ENCODE measurements at places on chromosomes 1 and 21.

DNA sequence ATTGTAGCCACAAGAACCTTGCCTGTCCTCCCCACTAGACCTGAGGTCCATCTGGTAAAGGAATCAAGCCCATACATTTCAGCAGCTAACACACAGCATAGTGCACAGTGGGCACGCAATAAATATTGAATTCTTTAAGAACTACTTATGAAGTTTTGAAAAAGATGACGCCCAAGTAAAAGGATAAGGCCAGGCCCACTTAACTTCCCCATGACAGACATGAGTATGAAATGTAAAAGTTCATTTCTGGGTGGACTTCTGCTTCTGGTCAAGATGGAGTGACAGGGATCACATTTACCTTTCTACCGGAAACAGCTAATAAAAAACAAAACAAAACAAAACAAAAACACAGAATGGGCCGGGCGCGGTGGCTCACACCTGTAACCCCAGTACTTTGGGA lies 25.4 kb downstream of the SORT1 start:
- no peak for DNase-seq

DNA sequence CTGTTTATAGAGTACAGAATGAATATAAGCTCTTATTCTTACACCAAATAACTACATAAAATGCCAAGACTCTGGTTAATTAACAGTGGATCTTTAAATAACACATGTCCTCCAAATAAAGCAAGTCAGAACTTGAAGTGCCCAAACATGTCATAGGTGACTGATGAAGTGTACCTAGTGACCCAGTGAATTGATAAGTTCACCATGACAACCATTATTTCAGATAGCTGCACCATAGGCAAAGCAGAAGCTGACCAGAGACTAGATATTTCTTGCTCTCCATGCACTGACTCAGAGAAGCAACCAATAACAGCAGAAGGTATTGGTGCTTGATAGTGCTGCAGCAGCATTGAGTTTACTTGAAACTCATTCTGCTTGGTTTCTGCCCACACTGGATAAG lies 192.1 kb downstream of the DUSP10 start:
- no peak for DNase-seq

DNA sequence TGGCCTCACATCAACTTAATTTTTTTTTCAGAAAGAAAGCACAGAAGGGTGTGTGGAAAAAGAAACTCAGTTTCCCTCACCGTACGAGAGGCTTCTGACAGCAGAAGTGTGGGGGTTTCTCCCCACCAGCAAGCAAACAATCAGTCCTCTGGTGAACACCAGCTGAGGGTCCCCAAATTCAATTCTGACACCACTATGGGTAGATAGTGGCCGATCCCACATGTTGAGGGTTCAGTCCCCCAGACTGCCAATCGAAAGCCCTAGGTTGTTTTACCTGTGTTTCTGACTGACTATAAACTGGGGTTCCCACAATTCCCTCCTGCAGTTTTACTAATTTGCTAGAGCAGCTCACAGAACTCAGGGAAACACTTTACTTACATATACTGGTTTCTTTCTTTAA lies 2.1 kb downstream of the IFI6 start:
- DNase-seq, result no peak

DNA sequence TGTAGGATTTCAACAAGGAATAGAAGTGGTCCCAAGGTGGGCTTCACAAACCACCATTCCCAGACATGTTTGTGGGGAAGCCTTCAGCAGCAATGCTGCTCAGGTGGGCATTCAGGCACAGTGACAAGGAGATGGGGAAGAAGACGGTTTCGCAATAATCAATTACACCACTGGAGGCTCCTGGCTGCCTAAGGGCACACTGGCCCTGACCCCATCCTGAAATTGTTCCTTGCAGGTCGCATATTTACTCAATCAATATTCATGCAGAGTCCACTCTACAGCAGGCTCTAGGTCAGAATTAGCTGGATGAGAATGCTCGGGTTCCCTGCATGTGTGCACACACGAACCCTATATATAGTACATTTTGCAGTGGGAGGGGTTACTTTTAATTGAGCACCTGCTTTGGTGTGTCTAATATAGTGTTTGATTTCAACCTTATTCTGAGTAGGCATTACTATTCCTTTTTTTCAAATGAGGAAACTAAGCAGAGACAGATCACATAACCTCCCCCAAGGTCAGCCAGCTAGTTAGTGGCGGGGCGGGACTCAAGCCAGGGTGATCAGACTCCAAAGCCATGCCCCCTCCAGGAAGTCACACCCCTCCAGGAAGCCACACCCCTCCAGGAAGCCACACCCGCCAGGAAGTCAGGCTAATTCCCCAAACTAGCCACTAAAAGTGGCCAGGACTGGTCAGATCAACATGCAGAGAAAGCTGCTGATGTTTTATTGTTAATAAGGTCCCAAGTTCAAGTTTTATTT lies 106.5 kb downstream of the HLCS start:
- DNase-seq, result peak; percentile 57

DNA sequence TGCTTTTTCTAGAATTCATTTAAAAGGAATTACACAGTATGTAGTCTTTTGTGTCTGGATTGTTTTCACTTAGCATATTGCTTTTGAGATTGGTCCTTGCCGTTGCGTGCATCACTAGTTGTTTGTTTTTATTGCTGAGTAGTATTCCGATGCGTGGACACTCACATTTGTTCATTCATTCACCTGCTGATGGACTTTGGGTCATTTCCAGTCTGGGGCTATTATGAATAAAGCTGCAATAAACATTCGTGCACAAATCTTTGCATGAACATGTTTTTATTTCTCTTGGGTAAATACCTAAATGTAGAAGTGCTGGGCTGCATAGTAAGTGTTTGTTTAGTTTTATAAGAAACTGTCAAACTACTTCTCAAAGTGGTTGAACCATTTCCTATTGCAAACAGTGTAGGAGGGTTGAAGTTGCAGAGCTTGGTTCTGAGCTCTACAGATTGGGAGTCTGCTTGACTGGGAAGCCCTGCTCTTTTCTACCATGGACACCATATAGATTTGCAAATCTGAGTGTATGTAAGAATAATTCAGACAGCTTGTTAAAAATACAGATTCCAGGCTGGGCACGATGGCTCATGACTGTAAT lies 404.7 kb upstream of the PROX1 start:
- no peak for DNase-seq

DNA sequence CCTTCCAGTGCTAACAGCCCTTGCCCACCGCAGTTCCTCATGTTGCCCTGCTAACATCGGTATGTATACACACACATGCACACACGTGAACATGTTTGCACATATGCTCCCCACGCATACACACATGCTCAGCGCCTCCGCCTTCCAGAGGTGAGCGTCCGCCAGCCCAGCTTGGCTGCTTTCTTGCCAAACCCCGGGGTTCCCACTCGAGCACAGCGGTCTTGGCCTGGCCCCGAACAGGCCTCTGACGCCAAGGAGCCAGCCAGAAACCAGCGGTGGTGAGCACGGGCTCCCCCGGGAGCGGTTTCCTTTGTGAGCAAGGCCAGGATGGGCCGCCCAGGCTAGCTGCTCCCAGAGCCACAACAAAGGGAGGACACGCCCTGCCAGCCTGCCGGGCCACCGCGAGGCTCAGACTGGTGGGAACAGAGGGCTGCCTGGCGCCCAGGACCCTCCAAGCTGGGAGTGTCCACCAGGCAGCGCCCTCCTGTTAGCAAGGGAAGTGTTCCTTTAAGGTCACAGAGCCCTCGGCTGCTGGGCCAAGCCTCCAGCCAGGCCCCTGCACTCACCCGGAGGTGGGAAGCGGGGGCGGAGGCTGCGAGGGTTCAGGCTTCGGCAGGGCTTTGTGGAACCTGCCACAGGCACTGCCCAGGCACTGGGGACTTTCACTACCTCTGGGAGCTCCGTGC lies 65.4 kb downstream of the ALPL start:
- DNase-seq, result no peak

DNA sequence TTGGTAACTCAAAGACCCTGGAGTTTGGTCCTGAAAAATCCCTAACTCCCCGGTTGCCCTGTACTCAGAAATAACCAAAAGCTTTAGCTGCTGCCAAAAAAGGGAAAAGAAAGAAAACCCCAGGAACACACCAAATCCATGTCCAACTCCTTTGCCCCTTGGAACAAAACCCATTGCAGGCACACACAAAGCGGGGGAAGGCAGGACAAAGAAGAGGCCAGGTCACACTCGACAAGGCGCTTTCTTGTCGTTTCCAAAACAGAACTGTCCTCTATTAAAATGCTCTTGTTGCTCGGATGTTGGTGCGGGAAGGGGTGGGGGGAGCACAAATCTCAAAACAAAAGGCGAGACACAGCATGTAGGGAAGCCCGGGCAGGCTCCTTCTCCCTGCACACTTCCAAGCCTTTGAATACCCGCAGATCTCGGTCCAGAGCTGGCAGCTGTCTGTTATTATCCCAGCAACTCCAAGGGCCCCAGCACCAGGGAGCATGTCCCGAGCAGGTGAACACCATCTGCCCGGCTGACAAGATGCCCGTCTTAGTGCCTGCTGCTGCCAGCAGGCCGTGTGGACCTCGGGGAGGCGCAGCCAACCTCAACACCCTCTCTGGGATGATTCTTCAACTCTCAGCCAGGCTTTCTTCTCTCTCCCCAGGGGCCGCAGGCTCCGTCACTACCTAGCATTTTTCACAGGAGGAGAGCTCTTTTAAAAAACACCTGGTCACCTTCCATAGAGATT lies 96.4 kb downstream of the SSBP3 start:
- no peak for DNase-seq

GRCh38 chr1:100538913-100539835 lies 1.2 kb downstream of the GPR88 start:
- DNase-seq, result no peak

DNA sequence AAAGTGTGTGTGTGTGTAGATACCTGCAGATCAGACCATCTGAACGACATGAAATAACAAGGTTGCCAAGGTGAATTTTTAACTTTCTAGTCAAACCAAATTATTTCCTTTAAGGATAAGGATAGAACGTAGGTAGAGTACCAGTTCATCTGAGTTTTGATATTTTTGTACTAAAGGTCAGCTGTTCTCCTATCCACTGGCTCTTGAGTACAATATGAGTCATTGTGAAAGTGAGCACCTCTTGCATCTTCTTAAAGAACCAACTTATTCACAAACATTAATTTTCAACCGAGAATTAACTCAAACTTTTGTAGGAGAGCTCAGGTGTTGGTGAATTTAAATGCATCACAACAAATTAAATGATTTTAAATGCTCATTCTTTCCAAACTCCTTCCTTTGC lies 71.5 kb downstream of the IFI44 start:
- no peak for DNase-seq

GRCh38 chr21:43573921-43574320 lies 85.4 kb downstream of the HSF2BP start:
- DNase-seq, result no peak

DNA sequence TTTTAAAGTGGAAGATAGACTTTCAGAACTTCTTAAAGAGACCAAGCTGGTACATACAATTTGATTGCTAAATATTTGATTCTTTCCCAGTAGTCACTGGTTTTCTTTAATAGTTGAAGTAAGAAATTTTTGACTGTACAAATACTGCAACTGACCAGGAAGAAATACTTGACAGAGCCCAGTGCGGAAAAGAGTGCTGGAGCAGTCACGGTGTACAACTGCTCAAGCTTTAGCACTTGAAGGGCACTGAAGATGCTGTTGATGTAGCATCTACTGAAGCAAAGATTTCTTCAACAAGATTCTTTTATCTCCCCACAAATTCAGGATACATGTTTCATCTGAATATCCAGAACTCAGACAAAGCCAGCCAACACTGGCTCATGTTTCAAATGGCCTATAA lies 41.5 kb downstream of the SLC35F3 start:
- no peak for DNase-seq

All from CD4-positive, alpha-beta T cell treated with Interleukin-10 for 1 hour (primary cell).